ENCODE measurements at places on chromosomes 3 and 15. TPM values are rescaled to one million over a fixed set of nuclear protein-coding genes. Genes with fewer than 3 reads are reported as not detected.
A peak's percentile ranks its signal among the peaks of the same experiment; 100 is the strongest.

DNA sequence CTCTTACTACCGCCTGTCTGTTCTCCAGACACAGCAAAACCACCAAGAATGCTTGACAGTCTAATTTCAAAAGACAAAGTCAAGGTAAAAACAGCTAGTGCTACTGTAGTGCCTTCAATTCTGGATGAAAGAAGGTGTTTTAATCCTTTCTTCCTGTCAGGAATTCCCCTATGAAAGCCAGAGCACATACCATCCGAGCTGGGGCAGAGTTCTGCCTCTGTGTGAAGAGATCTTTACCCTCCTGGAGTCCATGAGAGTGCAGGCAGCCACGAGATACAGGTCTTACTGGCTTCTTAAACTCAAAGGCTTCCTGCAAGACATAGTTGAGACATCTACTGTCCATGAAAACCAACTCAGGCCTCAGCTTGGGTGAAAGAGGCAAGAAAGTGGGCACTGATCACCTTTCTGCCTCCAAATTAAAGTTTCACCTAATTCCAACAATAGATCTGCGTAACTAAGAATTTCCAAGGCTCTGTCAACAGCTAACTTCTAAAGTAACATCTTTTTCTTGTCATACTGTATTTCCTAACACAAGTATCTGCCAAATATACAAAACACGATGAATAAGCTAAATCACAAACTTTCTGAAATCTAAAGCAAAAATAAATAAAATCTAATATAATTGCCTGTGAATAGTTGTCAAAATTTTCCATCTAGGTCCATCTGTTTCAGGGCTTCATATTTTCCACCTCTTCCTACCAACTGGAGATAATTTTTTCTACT is 7.5 kb downstream of the CDC25A start:
- no peak for DNase-seq

DNA sequence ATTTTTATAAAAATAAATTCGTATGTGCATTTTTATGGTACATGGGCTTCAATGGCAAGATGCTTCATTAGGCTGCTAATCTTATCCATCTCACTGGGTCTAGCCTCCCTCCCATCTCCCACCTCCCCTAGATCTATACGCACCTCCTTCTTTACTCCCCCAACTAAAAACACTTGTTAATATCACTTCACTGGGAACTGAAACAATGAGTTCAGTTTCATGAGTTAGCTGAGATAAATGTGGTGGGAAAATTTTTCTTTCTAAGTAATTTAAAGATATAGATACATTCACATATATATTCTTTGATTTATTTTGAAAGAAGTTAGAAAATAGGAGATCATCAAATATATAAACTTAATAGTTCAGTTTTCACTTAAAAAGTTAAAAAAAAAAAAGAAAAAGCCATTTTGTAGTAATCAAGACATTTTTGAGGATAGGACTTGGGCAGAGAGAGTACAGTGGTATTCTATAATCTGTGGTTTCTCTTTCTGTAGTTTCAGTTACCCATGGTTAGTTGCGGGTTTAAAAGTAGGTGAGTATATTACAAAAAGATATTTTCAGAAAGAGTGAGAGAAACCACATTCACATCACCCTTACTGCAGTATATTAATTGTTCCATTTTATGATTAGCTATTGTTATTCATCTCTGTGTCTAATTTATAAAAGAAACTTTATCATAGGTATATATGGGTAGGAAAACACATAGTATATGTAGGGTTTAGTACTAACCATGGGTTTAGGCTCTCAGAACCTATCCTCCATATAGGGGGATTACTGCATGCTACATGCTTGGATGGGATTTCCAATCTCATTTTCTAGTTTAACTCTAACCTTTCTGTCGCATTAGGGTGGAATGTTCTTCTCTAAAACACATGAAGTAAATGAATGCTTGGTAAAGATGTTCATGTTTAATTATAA is 316.0 kb upstream of the CBLB start:
- DNase-seq: no peak

DNA sequence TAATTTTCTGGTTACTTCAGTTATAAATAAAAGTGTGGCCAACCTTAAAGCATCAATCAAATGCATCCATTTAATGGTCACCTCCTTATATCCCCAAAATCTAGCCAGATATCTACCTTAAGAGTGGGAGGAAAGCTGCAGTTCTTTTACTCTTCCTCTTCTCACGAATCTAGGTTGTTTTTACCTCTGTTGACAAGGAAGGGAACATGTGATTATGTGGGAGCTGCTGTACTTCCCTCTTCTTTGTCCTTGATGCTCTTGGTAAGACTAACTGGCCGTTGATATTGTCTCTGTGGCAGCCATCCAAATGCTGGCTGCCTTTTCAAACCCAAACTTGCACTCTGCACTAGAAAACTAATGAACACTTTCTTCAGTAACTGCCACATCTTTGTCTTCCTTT is 275.3 kb upstream of the CADM2 start:
- DNase-seq: no peak

DNA sequence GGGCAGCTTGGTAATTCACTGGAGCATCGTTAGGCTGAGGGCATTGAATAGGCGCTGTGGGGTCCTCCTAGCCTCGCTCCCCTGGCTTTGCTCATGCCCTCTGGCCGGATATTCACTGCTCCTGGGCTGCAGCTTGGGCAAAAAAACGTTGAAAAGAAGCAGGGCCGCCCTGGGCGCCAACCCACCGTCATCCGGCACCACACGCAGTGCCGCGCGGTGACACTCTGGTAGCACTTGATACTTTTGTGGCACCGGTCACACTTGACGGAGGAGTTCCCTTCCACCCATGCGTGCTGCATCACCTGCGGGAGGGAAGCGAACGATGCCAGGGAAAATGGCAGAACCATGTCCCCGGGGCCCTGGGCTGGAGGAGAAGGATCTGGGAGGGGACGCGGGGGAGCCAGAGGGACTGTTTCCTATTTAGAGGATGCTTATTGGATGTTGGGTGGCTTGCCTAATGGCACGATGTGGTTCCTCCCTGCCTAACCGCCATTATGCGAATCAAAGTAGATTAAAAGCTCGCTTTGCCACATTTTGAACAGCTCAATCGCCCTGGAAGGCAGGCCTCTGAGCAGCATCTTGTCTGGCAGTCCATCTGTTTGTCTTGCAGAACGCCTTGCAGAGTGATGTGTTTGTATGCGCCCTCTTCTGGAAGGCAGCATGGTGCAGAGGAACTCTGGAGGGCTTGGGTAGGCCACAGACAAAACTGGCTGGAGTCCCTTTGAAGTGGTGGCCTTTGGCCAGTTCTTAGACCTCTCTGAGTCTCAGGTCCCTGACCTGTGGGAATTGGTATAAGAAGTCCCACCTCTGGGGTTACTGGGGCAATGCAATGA is 93.2 kb downstream of the DGKG start:
- DNase-seq: peak; percentile 42

GRCh38 chr3:160886421-160886820 is 130.4 kb downstream of the PPM1L start:
- no peak for DNase-seq

GRCh38 chr3:44468572-44469520 is 8.6 kb downstream of the ZNF445 start:
- DNase-seq: peak; percentile 16

DNA sequence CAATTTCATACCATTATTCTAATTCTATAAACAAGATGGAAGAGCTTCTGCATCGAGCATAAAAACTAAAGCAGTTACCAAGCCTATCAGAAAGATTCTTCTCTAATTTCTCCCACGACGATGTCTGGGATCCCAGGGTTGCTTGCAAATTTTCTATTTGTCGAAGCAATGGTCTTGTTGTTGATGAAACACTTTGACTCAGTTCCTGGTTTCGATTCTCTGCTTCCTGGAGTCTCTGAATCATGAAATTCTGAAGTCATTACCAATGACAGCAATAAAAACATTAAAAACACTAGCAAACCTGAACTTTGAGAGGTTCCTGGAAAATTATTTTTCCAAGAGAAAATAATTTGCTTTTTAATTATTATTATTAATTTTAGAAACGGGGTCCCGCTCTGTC is 18.7 kb downstream of the TMF1 start:
- no peak for DNase-seq

DNA sequence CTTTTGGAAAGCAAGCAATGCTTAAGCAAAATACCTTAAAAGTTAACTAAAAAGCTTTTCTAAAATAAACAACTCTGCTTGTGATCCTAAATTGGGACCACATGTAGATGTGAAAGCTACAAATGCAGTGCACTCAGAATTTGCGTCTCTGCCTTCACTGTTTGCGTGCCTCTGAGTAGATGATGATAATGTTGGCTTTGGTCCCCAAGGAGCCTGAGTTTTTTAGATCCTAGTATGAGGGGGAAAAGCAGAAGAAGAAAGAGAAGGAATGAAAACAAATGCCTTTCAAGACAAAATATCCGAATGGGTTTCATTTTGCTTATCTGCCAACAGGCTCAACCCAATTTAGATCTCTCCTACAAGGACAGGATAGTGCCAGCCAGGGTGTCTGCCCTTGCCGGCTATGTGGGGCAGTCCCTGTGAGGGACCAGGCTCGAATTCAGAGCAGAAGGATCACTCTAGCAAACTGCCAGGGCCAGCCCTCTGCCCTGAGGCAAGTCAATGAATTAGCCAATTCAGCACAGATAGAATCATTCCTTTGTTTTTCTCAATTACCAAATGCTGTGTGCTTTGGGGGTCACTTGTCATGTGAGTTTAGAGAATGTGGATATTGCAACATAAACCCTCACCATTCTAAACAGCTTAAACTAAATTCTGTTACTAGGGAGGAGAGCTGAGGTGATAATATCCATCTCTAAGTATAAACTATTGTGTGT is 28.5 kb downstream of the SCG5 start:
- no peak for DNase-seq

- DNase-seq: no peak
Measured at GRCh38 chr3:122629763-122630162, 50.9 kb upstream of the PARP14 start.

GRCh38 chr3:188214442-188214841 is 60.5 kb downstream of the LPP start:
- no peak for DNase-seq

GRCh38 chr3:297585-297984 is 101.0 kb downstream of the CHL1 start:
- no peak for DNase-seq

PML gene
- 47.7 TPM for total RNA-seq

UBAP1L gene
- total RNA-seq: 2.0 TPM

TTBK2 gene
- 18.6 TPM for total RNA-seq

DGKG gene
- total RNA-seq: 0.92 TPM
